ENCODE measurements at places on chromosomes 16 and 17. TPM values are rescaled to one million over a fixed set of nuclear protein-coding genes. Genes with fewer than 3 reads are reported as not detected.

Gene SLC38A8
- total RNA-seq: not detected

DNA sequence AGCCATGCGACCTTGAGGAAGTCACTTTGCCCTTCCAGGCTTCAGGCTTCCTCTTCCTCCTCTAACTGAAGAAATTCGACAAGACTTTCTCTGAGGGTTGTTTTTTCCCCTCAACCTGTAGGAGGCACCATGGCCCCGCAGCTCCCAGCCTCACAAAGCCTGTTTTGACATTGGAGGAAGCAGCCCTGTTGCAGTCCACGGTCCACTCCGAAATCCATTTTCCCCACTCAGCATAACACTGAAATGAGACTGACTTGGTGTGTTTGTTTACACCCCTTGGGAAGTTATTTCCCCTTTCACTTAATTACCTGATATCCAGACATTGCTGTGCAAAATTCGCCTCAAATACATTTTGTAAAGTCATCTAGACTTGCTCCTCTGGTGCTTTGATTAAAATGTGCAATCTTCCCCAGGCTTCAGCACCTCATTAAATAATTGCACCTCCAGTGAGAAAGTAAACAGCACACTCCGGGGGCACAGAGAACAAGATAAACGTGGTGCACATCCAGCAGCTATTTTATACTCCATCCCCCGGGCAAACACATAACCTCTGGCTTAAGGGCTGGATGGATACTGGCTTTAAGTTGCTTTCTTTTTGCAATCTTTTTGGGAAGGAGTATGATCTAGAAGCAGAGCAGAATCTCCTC, 41.4 kb upstream of the PIRT start:
- no peak overlapping the region for H3K4me3 ChIP-seq
- H3K4me1 ChIP-seq: no peaks in the 10 kb centered on the region
- DNase-seq: no peak
- no peaks in the 10 kb centered on the region for H3K36me3 ChIP-seq
- H3K27ac ChIP-seq: no peak overlapping the region

DNA sequence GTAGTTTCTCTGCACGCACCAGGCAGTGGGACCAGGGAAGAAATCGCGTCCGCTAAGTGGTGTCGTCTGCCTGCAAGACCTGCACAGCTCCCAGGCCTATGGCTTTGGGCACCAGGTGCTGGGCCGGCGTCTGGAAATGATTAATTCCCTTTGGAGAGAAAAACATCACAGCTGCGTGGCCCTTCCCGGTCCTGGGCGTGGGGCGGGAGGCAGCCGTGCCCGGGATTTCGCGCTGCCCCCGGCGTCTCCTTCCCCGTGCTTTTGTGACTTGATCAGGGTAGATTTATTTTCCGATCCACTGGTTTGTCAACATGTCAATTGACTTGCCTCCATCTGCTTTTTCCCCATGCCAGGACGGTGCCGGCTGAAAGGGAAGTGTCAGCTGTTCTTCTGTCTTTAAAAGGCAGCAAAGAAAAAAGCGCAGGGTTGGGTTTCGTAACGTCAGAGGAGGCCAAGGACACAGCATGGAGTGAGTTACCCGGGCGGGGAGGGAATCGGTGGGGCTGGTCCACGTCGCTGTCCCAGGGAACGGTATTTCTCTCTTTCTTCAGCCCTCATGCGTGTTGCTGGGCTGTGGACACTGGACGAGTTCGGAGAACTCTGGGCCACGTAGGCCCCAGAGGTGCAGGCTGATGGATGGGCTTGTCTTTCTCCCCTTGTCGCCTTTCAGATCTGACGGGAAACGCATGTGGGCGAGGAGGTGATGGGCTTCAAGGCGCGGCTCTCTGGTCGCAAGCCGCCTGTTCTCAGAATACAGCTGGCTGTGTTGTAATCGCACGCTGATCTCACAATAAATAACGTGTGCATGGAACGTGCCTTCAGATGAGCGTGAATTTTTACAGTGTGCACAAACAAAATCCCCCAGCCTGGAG, 188.1 kb upstream of the ZNF469 start:
- peaks cover 2% of the 10 kb centered on the region for H3K36me3 ChIP-seq
- no peak for DNase-seq
- no peaks in the 10 kb centered on the region for H3K27me3 ChIP-seq
- H3K4me3 ChIP-seq: no peak overlapping the region
- H3K4me1 ChIP-seq: peaks cover 12% of the 10 kb centered on the region

GRCh38 chr16:2071454-2072202, 23.8 kb downstream of the TSC2 start:
- H3K27ac ChIP-seq: no peak overlapping the region
- no peak for DNase-seq
- H3K27me3 ChIP-seq: no peaks in the 10 kb centered on the region
- no peaks in the 10 kb centered on the region for H3K4me1 ChIP-seq

DNA sequence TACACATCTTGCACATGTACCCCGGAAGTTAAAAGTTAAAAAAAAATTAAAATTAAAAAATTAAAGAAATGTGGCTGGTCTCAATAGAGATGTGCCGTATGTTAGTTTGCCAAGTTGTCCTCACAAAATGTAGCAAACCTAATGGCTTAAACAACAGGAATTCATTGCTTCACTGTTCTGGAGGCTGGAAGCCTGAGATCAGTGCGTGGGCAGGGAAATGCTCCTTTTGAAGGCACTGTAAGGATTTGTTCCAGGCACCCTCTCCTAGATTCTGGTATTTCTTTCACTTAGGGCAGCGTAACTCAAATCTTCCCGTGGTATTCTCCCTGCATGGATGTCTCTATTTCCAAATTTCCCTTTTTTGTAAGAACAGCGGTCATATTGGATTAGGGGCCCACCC, 32.7 kb upstream of the MON1B start:
- H3K27me3 ChIP-seq: peaks cover 29% of the 10 kb centered on the region
- no peaks in the 10 kb centered on the region for H3K36me3 ChIP-seq
- no peak overlapping the region for H3K27ac ChIP-seq

GRCh38 chr17:3944485-3945388, 19.5 kb downstream of the ATP2A3 start:
- H3K4me1 ChIP-seq: peaks cover 8% of the 10 kb centered on the region
- H3K4me3 ChIP-seq: peak overlapping the region; percentile 5
- DNase-seq: no peak
- H3K27me3 ChIP-seq: peaks cover 4% of the 10 kb centered on the region

DNA sequence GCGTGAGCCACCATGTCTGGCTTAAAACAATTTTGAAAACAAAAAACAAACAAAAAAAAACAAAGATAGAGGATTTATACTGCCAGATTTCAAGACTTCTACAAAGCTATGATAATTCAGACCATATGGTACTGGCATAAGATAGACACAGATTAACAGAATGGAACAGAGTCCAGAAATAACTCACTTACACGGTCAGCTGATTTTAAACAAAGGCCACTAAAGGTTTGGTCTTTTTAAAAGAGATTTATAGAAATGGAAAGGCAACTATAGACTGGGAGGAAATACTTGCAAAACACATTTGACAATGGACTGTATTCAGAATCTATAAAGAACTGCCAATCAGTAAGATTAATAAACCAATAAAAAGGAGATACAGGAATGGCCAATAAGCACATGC, 48.6 kb upstream of the MNT start:
- H3K4me1 ChIP-seq: no peaks in the 10 kb centered on the region
- no peak for DNase-seq
- H3K36me3 ChIP-seq: peaks cover 7% of the 10 kb centered on the region
- no peaks in the 10 kb centered on the region for H3K27me3 ChIP-seq

DNA sequence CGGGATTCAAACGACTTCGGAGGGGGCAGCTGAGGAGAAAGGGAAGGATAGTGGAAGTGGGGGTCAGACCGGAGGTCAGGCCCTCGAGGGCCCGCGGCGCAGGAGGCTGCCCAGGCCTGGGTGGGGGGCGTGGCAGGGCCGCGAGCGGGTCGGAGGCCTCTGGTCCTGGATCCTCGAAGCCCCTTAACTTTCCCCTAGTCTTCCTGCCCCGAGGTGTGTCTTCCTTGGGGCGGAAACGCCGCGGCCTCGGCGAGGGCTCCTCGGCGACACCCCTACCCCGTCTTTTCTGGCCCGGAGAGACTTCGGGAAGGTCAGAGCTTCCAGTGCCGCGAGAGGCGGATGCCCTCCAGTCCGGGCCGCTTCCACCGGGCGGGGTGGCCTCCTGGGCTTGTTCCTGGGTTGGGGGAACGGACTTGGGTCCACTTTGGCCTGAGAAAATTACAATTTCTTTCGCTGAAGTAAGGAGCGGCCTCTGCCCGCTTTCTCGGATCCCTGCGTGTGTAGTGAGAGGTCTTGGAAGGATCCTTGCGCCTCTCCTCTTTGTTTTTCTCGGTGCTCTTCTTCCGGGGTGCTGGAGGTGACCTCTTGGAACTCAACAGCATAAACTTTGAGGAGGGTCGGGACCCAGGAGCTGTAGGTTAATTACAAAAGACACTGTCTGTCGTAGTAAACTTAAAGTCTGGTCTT, 491 bp downstream of the IST1 start:
- peak overlapping the region; percentile 99 for H3K27ac ChIP-seq
- H3K4me3 ChIP-seq: peak overlapping the region; percentile 92
- no peak for DNase-seq
- peaks cover 31% of the 10 kb centered on the region for H3K4me1 ChIP-seq

DNA sequence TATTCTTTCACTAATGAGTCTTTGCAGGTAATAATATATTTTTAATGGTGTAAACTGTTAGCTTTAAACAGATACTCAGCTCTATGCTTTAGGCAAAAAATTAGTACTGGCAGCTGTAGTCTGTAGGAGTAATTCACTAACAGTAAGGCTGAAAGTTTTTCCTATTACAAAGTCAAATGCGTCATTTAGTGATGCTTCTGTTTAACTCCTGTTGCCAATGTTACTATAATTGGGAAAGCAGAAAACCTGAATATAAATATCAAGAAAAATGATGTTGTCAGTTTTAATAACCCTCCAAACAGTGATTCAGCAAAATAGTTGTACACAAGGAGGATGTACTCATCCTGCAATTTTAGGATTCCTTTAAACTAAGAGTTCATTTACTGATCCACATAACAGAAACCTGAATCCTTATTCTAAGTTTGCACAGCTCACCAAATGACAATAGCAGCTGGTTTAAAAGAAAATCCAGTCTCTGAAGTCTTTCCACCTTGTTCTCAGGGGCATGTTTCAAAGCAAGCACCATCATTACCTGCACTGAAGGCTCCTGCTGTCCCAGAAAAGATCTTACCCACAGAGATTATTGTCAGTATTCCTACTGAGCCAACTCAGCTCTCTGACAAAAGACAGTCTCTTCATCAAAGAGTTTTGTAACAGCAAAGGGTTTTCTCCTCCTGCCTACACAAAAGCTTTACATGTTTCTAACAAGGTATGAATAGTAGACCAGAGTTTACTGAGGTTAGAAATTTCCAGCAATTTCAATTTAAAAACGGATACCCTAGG, 4.2 kb downstream of the CDR2 start:
- no peak for DNase-seq
- H3K27me3 ChIP-seq: no peaks in the 10 kb centered on the region
- peak overlapping the region; percentile 85 for H3K27ac ChIP-seq
- peaks cover 4% of the 10 kb centered on the region for H3K36me3 ChIP-seq

DNA sequence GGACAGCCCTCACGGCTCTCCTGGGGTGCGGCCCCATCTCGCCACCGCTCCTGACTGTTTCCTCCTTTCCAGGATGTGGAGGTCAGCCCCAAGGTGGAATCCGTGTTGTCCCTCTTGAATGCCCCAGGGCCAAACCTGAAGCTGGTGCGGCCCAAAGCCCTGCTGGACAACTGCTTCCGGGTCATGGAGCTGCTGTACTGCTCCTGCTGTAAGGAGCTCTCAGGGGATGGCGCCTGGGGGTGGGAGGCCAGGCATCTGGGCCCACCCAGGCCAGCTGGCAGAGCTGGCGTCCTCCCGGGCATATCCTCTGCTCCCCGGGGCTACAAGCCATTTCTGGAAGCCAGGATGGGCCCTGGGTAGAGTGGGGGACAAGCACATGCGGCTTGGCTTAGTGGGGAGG, 13.2 kb downstream of the IL34 start:
- peaks cover 24% of the 10 kb centered on the region for H3K4me1 ChIP-seq
- no peak overlapping the region for H3K4me3 ChIP-seq
- DNase-seq: no peak
- H3K27me3 ChIP-seq: no peaks in the 10 kb centered on the region
- H3K27ac ChIP-seq: no peak overlapping the region

DNA sequence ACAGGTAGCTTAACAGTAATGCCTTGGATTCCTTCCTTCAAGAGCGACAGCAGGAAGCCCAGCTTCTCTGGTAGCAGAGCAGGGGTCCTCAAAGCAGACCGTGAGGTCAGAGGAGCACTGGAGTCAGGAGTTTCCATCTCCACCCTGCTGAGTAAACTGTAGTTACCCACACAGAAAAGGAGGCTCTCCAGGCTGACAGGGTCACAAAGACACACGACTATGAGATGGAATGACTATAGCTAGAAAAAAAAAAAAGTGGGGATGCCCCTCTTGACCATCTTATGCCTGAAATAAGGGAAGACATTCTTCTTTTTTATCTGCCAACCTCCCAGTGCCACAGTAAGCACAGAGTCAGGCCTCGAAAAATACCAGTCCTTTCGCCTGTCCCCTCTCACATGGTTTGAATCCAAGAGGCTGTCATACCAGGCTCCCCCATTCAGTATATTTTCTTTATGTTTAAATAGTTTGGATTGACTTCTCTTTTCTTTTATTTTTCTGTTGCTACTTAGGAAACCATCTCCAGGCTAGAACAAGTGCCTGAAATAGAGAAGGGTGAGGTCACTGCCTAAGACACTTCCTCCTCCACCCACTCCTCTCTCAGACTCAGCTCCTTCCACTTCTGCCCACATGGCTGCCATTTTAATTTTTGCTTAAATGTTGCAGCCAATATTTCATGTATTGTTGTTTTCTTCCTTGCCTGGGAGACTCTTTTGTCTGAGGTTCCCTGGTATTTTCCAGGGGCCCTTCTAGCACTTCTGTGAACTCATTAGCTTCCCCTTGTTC, 707.4 kb downstream of the MAF start:
- peaks cover 18% of the 10 kb centered on the region for H3K4me1 ChIP-seq
- H3K27ac ChIP-seq: peak overlapping the region; percentile 3
- H3K4me3 ChIP-seq: no peak overlapping the region
- H3K27me3 ChIP-seq: peaks cover 3% of the 10 kb centered on the region
- H3K36me3 ChIP-seq: no peaks in the 10 kb centered on the region

Gene NPTX1
- total RNA-seq: 20.3 TPM

DNA sequence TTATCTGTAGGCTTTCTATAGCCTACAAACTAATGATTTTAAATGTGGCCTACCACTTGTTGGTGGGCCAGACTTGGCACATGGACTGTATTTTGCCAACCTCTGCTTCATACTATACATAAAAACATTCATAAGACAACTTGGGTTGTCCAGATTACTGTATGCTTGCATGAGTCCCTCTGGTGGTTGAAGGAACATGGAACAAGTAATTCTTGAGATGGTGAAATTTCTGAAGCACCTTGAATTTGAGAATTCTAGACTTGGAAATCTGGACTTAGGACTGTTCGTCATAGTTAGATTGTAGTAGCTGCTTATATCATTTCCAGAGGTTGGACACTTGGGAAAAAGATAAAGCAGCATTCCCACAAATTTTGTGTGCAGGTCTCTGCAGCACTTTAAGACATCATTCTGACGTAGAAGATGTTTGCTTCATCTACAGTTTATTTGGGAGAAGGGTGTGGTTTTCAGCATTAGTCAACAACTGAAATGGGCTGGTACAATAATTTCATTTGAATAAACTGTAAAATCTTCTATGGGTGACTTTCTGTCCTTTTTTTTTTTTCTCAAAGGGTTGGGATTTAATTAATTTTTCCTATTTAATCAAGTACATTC, 31.2 kb downstream of the NFATC3 start:
- H3K36me3 ChIP-seq: peaks cover 2% of the 10 kb centered on the region
- peaks cover 3% of the 10 kb centered on the region for H3K4me1 ChIP-seq
- H3K27me3 ChIP-seq: no peaks in the 10 kb centered on the region
- no peak overlapping the region for H3K4me3 ChIP-seq
